Choroid plexus epithelial cell (primary cell): ENCODE measurements at places on chromosomes 13 and 19.
A peak's percentile ranks its signal among the peaks of the same experiment; 100 is the strongest.

GRCh38 chr13:23695711-23696464, 125.7 kb downstream of the TNFRSF19 start:
- DNase-seq, result no peak

GRCh38 chr13:35990196-35990595, 141.0 kb downstream of the DCLK1 start:
- DNase-seq, result no peak

DNA sequence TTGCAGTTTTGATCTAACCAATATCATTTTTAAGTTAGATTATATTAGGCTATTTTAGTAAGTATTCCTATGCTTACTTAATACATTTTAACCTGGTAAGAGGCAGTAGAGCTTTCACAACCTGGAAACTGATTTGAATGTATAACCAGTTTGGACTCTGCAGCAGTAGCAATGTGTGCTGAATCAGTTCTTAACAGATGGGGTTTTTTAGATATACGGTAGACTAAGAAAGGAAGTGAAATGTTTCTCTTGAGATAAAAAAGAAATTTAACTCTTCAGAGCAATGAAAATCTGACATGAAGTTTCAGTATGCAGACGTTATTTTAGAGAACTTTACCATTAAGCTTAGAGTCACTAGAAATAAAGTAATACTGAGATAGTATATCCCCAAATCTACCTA, 2.7 kb downstream of the NBEA start:
- DNase-seq, result no peak

GRCh38 chr19:52391135-52391534, 6.5 kb upstream of the ZNF528 start:
- no peak for DNase-seq

- DNase-seq, result no peak
These were observed 6.0 kb downstream of the EEF2 start for GRCh38 chr19:3979289-3979673.

DNA sequence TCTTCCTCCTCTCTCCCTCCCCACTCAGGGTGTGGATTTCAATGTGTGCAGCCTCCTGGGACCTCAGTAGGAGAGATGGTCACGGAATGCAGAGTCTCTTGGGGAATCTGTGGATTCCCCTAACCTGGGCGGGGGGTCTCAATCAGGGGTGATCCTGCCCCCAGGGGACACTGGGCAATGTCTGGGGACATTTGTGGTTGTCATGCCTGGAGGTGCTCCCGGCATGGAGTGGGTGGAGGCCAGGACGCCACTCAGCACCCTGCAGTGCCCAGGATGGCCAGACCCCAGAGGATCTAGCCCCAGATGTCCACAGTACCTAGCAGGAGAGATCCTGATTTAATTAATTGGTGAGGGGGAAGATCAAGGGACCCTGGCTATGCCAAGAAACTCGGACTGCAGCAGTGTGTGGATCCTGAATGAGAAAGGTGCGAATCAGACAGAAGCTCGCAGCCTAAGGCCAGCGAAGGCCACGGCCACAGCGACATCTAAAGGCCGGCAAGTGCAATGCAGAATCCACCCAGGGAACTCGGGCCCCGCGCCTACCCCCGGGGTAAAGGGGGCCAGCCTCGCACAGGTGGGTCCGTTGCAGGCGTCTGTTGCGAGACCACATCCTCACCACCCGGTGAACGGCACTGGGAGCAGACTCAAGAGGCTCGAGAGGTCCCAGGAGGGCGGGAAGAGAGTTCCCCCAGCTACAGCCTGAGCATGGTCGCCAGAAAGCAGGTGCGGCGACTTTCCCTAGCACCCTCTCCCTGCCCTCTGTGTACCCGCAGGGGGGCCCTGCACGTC, 88.8 kb downstream of the GNG7 start:
- DNase-seq, result peak; percentile 54

GRCh38 chr19:55641426-55642152, 787 bp downstream of the ZNF580 start:
- peak; percentile 50 for DNase-seq

GRCh38 chr19:18613589-18614234, 1.0 kb downstream of the TMEM59L start:
- no peak for DNase-seq

DNA sequence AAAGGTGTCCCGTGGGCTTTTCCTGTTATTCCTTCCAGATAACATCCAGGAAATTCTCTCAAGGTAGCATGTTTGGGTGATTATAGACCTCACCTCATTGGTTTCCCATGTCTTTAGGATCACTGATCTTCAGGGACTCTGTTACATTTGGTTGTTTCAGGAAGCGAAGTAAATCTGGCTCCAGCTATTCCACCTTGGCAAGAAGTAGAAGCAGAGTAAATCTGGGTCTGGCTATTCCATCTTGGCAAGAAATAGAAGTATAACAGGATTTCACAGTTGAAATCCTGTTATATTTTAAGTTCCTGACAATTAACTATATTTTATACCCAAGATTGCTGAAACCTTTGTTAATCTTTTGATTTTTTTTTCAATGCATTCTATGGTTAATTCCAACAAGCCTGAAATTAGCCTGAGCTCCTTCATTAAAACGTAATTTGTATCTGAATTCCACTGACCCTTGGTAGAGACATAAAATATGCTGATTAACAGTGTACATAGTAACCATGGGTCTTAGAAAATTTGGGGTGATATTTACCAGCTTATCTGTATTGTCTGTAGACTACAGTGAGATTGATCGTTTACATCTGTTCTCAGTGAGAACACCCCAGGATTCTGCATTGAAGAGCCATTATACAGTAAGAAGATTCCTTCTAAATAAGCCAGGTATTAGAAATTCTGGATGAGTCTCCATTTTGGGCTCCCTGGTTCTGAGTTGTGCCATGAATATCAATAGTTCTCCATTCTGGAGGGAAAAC, 267.6 kb upstream of the SLITRK6 start:
- no peak for DNase-seq
